ENCODE measurements at places on chromosomes 16 and 17.

GRCh38 chr17:8776881-8777280 lies 18.5 kb upstream of the SPDYE4 start:
- no peak for DNase-seq

- DNase-seq, result no peak
Observed at GRCh38 chr16:67021321-67021720, 7.6 kb upstream of the CBFB start.

DNA sequence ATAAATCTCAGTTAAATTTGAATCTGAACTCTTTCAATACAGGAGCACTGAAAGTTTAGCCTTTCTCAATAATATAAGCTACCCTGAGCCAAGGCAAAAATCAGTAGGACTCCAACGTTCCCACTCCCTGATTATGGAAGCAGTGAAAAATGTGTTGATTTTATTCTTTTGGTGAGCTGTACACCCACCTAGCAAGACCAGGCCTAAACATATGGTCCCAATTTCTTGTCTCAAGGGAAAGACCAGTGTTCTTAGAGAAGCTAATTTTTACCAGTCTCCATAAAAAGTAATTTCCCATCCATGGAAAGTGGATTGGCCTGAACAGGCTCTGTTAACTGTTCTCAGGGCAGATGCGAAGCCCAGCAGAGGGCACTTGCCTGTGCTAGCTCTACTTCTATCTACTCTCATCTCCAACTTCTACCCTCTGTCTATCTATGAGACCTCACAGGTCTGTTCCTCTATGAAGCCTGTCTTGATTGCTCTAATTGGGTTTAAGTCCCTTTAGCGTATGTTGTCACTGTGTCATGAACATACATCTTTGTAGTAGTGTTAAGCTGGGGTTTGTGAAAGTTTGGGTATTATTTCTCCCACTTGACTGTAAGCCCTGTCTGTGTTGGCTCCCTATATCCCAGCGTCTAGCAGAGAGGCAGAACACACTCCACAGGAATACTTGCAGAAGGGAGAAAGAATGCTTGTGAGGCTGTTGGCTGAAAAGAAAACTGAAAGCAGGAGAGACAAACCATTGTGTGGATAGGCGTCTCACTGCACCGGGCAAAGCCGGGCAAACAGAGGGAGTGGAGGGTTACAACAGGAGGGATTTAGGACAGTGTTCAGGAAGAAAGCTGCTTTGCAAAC lies 167.1 kb upstream of the MAF start:
- DNase-seq, result no peak

DNA sequence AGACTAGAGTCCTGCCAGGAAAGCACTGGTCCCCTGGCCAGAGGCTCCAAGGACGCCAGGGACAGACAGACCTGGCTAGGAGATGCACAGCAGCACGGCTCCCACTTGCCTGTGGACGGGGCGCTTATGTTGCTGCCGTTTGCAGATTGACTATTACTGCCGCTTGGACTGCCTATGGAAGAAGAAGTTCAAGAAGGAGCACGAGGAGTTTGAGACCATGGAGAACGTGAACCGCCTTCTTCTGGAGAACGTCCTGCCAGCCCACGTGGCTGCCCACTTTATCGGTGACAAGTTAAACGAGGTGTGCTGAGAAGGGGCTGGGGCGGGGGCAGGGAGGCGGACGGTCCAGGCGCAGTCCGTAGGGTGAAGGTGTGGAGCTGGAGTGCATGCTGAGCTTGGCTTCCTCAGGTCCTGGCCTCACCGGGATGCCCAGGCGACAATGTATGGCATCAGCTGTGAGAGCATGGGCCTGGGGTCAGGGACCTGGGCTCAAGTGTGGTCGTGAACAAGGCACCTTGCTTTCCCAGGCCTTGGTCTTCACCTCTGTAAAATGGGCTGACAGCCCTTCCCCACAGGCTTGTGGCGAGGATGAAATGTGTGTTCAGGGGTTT lies 45.6 kb downstream of the ADCY7 start:
- no peak for DNase-seq

DNA sequence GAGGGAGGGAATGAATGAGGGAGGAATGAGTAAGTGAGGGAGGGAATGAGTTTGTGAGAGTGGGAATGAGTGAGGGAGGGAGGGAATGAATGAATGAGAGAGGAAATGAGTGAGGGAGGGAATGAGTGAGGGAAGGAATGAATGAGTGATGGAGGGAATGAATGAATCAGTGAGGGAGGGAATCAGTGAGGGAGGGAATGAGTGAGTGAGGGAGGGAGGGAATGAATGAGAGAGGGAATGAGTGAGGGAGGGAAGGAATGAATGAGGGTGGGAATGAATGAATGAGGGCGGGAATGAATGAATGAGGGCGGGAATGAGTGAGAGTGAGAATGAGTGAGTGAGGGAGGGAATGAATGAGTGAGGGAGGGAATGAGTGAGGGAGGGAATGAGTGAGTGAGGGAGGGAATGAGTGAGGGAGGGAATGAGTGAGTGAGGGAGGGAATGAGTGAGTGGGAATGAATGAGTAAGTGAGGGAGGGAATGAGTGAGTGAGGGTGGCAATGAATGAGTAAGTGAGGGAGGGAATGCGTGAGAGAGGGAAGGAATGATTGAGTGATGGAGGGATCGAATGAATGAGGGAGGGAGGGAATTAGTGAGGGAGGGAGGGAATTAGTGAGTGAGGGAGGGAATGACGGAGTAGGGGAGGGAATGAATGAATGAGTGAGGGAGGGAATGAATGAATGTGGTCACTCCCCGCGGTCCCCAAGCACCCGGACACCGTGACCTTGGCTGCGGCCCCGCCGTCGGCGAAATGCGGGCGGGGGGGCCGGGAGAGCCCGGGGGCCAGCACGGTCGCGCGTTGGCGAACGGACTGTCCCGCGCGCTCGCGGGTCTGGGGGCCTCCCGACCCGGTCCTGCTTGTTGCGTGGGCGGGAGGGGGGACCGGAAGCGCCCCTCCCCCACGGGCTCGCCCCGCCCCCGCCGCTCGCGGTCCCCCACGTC lies 1.1 kb upstream of the UBE2I start:
- DNase-seq, result no peak

GRCh38 chr17:41784207-41784744 lies 2.2 kb downstream of the JUP start:
- DNase-seq, result no peak

DNA sequence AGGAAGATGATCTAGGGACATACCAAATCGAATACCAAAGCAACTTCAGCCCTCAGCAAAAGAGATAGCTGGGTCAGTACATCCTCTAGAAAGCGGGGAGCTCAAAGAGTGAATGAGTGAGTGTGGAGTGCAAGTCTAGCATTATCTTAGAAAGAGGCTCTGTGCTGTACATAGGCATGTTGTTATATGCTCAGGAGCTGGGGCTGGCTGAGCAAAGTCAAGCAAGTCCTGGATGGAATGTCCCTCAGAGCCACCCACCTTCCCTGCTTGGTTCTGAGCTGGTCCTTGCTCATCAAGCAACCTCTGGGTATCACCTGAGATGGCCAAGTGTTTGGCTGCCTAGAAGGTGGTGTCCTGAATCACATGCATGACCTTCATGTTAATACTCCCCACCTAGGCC lies 4.9 kb upstream of the KLHL11 start:
- no peak for DNase-seq

DNA sequence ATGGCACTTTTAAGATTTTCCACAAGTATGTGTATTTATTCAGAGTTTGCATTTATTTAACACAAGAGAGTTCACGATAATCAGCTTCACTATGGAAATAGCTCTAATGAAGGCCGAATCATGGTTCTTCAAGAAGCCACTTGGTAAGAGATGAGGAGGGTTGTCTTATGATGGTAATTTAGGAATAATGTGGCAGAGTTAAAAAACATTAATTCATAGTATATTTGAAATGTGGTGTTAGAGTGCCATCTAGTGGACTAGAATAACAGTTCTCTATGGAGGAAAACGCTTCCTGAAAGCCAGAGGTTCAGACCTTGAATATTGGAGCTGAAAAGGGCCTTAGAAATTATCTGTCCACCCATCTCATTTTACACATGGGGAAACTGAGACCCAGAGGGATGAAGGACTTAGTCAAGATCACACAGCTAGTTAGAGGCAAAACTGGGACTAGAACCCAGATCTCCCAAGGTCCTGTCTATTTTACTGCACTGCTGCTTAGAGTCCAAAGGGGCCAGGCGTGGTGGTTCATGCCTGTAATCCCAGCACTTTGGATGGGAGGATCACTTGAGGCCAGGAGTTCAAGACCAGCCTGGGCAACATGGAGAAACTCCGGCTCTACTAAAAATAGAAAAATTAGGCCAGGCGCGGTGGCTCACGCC lies 33.8 kb upstream of the KPNB1 start:
- no peak for DNase-seq

DNA sequence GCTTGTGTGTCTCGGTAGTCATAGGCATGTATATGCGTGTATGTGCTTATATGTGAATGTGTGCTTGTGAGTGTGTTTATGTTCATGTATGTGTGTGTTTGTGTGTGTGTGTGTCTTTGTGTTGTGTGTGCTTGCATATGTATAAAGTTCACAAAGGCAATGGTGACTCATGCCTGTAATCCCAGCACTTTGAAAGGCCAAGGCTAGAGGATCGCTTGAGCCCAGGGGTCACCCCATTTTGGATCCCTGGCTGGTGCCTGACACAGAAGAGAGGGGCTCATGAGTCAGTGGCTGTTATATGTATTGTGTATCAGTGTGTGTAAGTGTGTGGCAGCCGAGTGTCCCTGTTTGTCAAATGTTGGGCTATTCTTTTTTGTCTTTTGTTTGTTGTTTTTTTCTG lies 69.3 kb downstream of the ABCC1 start:
- no peak for DNase-seq

- no peak for DNase-seq
Observed at GRCh38 chr17:40815381-40815780, 7.0 kb downstream of the KRT10 start.

DNA sequence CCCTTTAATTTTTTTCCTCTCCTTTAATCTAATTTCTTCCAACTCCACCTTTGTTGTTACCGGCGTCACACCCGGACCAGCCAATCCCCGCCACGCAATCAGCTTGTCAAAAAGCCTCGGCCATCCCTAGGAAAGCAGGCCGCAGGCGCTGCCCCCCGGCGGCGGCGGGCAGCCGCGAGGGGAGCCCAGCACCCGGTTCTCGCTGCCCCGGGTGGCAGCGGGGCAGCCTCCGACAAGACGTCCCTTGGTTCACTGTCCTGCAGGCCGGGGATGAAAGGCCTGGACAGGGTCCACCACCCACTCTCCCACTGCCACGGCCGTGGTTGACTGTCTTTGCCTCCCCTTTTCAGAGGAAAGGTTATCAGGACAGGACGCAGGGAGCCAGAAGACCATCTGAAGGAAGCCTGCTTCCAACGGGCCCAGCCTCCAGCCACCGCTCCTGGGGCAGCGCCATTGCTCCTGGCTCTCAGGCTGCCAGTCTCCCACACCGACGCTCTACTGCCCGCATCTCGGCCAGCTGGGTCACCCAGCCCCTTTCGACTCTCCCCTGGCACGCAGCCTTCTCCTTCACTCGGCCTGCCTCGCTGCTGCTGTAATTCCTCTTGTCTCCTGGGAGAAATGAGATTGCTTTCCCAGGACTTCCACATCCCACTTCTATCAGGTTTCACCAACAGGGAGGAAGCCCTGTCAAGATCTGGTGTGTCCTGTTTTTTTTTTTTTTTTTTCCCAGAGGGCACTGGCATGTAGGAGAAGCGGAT lies 2.8 kb upstream of the UBTF start:
- no peak for DNase-seq

GRCh38 chr16:84119368-84119767 lies 2.6 kb upstream of the MBTPS1 start:
- no peak for DNase-seq

DNA sequence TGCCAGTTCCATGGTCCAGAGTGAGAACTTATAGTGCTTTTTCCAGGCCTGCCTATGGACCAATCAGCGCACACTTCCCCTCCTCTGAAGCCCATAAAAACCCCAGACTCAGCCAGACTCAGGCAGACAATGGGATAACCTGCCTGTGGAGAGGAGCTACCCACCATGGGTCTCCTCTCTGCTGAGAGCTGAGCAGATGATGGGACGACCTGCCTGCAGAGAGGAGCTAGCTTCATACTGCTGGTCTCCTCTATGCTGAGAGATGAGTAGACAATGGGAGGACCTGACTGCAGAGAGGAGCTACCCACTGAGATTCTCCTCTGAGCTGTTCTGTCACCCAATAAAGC lies 144.7 kb downstream of the MYO1D start:
- DNase-seq, result no peak

- DNase-seq, result no peak
Observed at GRCh38 chr17:68719431-68719830, 118.3 kb upstream of the FAM20A start.

DNA sequence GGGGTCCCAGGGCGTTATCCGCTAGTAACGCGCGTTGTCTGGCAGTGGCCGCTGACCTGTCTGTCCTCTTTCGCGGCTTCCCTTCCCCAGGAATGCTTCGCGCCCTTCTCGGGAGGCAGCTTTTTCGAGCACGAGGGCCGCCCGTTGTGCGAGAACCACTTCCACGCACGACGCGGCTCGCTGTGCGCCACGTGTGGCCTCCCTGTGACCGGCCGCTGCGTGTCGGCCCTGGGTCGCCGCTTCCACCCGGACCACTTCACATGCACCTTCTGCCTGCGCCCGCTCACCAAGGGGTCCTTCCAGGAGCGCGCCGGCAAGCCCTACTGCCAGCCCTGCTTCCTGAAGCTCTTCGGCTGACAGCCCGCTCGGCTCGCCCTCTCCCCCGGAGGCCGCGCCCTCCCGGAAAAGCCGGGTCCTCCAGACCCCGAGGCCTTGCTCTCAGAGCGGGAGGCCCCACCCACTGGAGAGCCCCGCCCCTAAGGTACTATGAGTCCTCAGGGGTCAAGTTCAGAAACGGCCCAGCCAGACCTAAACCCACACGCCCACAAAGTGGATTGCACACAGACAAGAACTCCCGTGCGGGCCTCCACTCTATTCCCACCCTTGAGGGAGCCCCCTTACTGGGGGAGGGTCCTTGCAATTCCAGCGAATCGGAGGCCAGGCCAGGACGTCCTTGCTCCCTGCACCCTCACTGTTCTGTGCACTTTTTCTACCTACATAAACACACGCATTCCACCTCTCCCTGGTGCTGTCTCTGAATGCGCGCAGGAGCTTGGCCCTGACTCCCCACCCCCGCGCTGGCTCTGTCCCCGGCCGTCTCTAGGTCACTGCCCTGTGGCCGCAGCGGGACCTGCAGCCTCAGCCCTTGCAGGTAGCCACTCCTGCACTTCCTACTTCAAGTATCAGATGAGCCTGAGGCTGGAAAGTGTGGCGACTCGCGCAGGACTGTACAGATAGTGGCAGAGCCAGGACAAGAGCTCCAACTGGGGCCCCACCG lies 5.4 kb upstream of the SLC5A2 start:
- DNase-seq, result no peak

- no peak for DNase-seq
Observed at GRCh38 chr16:56985288-56985961, 3.9 kb upstream of the NLRC5 start.

DNA sequence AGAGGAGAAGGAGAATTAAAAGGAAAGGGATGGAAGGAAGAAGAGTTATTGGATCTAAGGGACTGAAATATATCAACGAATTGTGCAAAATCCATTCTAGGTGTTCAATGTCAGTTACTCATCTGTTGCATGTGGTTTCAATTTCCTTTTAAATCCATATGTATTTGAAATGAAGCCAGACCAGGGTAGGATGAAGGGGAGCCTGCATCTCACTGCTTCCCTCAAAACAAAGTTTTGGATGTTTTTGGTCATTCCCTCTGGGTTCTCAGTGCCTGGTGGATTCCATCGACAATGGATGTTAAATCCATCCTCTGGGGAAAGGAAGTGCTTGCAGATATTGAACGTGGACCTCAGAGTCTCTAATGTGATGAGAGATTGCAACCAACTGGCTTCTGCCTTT lies 103.5 kb upstream of the XYLT1 start:
- no peak for DNase-seq

All from NCI-H187 treated with DMSO at 0.1 percent for 48 hours (cell line).